ENCODE measurements at places on chromosomes 3 and 15.

GRCh38 chr3:129402616-129403015 is 25.8 kb downstream of the EFCAB12 start:
- no peak for DNase-seq

DNA sequence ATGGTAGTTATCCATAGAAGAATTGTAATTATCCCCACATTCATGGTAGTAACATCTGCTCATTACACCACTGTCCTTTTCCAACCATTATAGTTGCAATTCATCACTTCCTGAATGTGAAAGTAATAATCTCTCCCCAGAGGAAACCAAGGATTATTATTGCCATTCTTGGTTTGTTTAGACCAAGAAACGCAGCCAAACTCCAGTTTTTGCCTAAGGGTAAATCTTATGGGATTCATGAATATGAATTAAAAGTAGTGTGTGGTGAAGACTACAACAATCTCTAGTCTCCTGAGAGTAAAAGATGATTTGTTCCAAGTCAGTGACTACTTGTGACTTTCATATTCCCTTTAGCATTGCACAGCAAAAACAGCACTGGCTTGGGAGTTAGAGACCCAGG is 45.7 kb upstream of the ABI3BP start:
- DNase-seq = no peak

DNA sequence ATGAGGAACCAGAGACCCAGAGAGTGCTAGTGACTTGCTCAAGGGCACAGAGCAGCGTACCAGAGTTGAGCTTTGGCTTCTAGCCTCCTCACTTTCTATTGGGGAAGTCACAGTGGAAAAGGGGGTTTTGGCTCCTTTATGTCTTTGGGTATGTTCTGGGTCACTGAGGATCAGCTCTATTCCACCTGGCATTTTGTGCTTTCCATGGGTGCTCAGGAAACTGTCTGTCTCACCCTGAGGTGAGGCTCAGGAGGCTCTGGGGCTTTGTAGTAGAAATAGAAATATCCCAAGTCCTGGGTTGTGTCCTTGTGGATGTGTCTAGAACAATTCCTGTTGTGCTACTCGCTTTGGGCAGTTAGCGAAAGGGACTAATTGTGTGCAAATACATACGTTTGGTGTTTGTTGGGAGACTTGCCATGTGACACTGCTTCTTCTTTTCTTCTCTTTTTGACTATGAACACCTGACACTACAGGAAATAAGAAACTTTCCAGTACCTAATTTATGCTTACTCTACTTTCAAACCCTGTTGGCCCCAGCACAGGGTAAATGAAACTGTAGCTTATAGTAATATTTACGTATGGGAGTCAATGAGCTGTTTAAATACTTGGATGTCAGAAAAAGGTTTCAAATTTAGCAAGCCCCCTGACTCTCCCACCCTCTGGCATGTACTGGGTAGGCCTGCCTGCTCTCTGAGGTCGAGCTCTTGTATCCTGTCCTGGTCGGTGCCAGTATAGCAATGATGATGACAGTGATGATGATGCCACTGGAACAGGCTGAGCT is 35.6 kb downstream of the SMAD3 start:
- no peak for DNase-seq

DNA sequence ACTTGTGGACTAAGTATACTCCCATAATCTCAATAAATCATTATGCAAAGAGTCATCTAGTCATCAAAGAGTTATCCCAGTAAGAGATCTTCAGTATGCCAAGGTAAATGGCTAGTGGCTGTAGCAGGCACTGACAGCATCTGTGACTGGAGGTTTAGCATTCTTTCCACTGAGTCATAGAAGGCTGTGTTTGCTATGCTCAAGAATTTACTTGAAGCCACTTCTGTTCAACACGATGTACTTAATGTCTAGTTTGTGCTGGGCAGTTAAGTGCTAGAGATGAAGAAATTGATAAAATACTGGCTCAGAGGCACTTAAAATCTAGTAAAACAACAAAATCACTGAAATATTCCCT is 13.0 kb downstream of the ZBED2 start:
- DNase-seq = no peak

DNA sequence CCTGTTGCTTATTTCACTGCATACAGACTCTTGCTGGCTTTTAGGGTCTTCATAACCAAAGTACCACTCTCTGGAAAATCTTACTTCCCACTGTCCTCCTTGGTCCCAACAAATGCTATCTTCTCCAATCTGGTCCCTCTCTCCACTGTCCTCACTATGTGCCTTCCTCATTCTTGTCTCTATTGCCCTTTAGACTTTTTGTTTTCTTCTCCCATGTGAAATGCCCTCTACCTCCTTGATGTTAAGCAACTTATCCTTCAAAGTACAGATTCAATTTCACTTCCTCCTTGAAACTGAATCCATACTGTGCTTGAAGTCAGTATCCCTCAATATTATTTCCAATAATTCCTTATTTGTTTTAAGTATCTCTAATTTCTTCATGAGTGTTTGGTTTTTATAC is 60.8 kb downstream of the CGGBP1 start:
- no peak for DNase-seq

- no peak for DNase-seq
Observed at GRCh38 chr3:175593331-175593730, 734.2 kb downstream of the NAALADL2 start.

- DNase-seq = peak; percentile 6
Observed at GRCh38 chr3:69357196-69357595, 28.7 kb downstream of the FRMD4B start.

DNA sequence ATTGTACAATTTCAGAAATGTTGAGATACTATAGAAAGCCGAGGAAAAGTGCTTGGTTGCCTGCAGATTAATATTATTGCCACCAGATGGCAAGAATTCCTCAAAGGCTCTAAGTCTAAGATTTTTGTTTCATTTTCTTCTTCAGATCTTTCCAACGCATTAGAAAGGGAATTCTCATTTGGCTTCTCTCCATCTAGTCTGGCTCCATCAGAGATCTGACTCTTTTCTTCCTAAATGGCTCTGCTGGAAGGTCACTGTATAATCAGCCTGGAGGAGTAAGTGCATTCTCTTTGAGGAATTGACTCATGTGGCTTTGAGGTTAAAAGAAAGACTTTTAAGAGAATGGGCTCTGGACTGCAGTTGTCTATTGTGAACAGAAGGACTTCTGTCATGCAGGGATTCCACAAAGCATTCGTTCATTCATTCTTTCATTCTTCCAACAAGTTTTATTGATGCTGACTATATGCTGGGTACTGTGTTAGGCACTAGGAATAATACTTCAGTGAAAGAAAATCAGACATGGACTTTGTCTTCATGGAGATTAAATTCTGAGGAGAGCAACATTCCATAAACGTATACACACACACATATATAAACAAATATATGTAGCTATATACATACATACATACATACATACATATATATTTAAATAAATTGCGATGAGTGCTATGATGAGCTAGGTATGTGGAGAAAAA is 55.3 kb downstream of the SLC28A2 start:
- DNase-seq = no peak

DNA sequence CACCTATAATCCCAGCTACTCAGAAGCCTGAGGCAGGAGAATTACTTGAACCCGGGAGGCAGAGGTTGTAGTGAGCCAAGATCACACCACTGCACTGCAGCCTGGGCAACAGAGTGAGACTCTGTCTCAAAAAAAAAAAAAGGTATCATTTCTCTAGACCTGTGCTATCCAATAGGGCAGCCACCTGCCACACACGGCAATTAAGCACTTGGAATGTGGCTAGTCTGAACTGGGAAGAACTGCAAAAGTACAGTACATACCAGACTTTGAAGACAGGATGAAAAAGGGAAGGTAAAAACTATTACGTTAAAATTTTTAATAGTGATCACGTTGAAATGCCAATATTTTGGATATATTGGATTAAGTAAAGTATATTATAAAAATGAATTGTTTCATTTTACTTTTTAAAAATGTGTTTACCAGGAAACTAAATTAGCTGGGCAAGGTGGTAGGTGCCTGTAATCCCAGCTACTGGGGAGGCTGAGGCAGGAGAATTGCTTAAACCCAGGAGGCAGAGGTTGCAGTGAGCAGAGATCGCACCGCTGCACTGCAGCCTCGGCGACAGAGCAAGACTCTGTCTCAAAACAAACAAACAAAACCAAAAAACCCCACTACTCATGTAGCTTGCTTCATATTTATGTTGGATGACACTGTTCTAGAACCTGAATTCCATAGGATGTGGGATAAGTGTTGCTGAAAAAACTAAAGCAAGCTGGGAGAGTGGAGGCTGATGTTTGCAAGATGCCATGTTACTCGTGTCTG is 2.3 kb downstream of the CYP8B1 start:
- DNase-seq = no peak

DNA sequence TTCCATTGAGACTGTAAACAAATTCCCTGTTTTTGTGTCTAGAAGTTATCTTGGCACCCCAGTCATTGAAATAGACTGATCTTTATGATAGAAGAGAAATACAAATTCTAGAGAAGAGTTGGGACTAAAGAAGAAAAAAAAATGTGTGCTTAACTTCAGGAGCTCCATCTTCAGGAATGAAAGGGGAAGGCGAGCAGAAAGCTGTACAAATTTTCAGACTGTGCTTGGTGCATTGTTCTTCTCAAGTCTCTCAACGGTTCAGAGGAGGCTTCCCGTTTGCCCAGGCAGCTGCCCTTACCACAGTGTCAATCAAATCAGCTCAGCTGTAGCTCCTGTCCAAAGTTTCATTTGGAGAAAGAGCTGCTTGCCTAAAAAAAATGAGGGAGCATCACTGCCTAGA is 41.7 kb downstream of the OXSM start:
- DNase-seq = no peak

GRCh38 chr3:168053115-168053514 is 42.6 kb downstream of the GOLIM4 start:
- DNase-seq = no peak

DNA sequence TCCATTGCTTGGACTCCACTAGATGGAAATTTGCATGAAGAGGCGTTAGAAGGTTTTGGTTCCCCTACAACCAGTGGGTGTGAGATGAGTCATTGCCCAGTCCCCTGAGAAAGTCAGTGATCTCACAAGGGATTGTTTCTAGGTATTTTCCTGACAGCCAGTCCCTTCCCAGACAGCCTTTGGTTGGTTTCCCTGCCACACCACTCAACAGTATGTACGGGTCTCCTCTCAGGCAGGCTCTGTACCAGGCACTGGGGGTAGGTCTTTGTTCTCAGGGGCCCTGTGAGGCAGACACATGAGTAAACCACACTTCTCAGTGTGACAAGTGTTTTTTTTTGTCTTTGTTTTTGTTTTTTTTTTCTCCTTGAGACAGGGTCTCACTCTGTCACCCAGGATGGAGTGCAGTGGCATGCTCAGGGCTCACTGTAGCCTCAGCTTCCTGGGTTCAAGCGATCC is 4.0 kb downstream of the LAMP3 start:
- DNase-seq = no peak

GRCh38 chr3:29311795-29312194 is 30.9 kb downstream of the RBMS3 start:
- no peak for DNase-seq

GRCh38 chr3:9102240-9102981 is 139.1 kb upstream of the RAD18 start:
- no peak for DNase-seq

DNA sequence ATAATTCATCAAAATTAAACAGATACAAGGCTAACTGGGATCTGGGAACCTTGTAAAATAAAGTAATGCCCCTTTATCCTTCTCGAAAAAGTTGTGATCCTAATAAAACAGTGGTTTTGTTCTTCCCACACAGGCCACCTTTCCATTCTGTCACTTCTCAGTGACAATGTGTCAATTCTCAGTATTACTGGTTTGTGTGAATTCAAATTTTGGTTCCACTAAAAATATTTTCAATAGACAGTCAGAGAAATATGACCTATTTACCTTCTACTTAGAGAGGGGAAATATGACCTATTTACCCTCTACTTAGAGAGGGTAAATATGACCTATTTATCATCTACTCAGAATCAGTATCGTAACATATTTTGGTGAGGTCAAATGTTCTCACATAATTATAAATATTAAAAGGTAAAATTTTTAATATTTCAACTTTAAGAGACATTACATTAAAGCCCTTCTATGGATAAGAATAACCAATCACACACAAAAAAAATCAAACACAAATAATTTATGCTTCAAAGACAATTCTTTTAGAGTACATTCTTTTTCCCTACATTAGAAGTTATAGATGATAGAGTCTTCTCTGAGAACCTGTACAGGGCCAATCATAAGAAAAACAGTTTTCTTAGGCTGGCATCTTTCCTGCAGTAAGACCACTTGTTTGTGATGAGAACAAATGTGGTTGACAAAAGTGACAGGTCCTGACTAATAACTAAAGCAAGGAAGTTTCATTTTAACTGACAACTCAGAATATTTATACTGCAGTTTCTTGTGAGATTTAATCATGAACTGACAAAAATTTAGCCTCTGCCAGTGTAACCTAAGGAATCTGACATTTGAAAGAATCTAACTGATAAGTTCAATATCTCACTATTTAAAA is 323.3 kb downstream of the DIPK2A start:
- DNase-seq = no peak

- DNase-seq = no peak
Observed at GRCh38 chr3:6965881-6966280, 105.0 kb downstream of the GRM7 start.

DNA sequence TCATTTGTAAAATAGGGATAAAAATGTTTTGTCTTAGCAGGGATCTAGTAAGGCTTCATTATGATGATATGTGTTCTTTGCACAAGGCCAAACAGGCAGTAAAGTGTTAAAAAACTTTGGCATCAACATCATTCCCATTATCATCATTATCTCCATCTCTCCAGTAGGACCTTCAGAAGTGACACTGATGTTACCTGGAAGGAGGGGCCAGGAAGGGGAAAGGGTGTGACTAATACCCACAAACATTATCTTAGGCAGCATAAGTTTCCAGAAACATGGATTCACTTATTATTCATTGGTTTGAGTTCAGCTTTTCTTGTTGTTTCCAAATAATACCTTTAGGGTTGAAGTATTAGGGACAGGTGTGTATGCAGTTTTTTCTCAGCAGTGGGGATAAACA is 399.6 kb downstream of the PTPRG start:
- no peak for DNase-seq

GRCh38 chr15:81942655-81943195 is 103.1 kb downstream of the MEX3B start:
- DNase-seq = no peak

DNA sequence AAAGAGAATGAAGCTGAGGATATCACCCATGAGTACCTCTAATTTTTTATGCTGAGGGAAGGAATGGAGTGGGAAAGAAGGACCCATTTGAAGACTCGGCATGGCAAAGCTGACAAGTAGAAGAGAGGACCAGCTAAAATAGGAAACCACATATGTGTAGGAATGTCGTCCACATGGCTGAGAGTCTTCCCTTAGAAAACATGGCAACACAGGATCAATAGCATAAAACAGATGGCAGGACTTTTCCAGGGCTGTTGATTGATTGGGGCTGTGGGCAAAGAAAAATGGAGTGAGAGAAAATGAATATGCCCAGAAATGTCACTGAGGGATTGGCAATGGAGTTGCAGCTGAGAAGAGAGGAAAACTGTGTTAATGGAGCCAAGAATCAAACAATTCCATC is 76.2 kb upstream of the PRICKLE2 start:
- no peak for DNase-seq

GRCh38 chr15:31439328-31439727 is 112.7 kb downstream of the KLF13 start:
- no peak for DNase-seq

- no peak for DNase-seq
Observed at GRCh38 chr15:86608461-86609205, 529.0 kb downstream of the AGBL1 start.

Measured in left renal pelvis (tissue), 4 donors.